Natural killer cell (primary cell): ENCODE measurements at places on chromosomes 4 and X. TPM values are rescaled to one million over a fixed set of nuclear protein-coding genes. Genes with fewer than 3 reads are reported as not detected.
A peak's percentile ranks its signal among the peaks of the same experiment; 100 is the strongest.

GRCh38 chrX:152136312-152136711, 2.1 kb downstream of the MAGEA10 start:
- DNase-seq: no peak
- no peak overlapping the region for H3K4me3 ChIP-seq
- no peak overlapping the region for H3K27ac ChIP-seq
- H3K36me3 ChIP-seq: no peaks in the 10 kb centered on the region

- H3K27me3 ChIP-seq: no peaks in the 10 kb centered on the region
- no peaks in the 10 kb centered on the region for H3K36me3 ChIP-seq
- H3K4me1 ChIP-seq: no peaks in the 10 kb centered on the region
- no peak for DNase-seq
Observed at GRCh38 chr4:86250619-86251018, 109.2 kb downstream of the MAPK10 start.

- H3K36me3 ChIP-seq: no peaks in the 10 kb centered on the region
- no peak overlapping the region for H3K4me3 ChIP-seq
- peaks cover 1% of the 10 kb centered on the region for H3K4me1 ChIP-seq
Observed at GRCh38 chr4:94165256-94165655, 42.4 kb upstream of the SMARCAD1 start.

XAGE1A gene
- not detected for total RNA-seq

DNA sequence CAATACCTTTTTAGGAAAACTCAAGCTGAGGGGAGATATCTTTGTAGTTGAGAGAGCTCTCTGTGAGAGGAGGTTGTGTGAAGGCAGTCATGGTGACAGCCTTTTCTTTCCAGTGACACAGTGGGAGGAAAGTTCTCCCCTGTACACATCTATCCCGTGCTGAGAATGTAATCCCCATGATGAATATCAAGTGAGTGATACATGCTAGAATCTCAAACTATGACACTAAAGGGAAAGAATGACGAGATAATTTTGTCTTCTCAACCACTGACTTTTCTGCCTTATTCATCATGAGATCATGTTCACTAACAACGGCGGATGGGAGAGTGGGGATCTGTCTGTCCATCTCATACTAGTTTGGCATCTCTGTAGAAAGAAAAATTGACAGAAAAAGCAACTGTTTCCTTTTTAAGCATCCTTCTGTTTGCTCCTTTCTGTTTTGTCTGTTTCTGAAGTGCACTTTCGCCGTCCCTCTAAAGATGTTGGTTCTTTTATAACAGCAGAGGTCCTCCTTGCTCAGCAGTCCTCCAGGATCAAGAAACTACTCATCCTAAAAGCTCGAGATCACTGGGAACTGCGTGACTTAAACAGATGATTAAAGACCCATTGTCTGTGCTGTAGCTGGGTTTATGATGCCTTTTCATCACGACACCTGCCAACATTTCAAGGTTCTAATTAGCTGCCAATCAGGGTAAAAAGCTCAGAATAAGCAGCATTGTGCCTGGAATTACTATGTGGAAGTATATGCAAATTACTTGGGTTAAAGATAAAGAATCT, 137.6 kb downstream of the DCK start:
- H3K4me1 ChIP-seq: no peaks in the 10 kb centered on the region
- no peak overlapping the region for H3K27ac ChIP-seq
- no peaks in the 10 kb centered on the region for H3K27me3 ChIP-seq
- H3K36me3 ChIP-seq: no peaks in the 10 kb centered on the region
- no peak overlapping the region for H3K4me3 ChIP-seq
- DNase-seq: no peak

DNA sequence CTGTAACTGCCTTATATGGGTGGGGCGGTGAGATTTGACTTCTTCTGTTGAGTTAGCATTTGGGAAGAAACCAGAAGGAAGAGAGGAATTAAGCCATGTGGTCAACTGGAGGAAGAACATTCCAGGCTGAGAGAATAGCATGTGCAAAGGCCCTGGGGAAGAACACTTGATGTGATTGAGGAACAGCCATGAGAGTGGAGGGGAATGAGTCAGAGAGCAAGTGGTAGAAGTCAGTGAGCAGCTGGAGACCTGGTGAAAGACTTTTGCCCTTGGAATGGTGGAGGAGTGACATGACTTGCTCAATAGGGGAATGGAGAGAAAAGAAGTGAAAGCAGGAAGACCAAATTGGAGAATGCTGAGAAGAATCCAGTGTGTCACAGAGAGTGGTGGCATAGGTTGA, 327.8 kb upstream of the HAND2 start:
- no peak for DNase-seq
- no peaks in the 10 kb centered on the region for H3K36me3 ChIP-seq
- no peak overlapping the region for H3K4me3 ChIP-seq
- H3K27me3 ChIP-seq: no peaks in the 10 kb centered on the region
- H3K27ac ChIP-seq: no peak overlapping the region

TCP11X2 gene
- total RNA-seq: not detected

DNA sequence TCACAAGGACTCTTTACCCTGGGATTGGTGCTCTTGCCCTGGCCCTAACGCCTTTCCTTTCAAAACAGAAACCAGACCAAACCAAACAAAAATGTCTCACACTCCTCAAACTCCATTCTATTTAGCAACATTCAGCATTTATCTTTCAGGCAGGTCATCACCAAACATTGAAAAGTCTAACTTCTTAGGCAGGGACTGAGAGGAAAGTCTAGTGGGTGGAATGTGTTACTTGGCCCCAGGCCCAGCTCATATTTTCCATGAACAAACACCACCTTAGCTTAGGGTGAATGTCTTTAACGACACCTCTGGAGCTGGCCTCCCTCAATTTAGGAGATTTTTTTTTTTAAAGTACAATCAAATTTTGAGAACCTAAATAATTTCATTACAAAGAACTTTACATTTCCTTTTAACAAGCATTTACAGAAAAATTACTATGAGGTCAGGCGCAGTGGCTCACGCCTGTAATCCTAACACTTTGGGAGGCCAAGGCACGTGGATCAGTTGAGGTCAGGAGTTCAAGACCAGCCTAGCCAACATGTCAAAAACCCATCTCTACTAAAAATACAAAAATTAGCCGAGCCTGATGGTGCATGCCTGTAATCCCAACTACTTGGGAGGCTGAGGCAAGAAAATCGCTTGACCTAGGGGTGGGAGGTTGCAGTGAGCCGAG, 10.2 kb upstream of the N4BP2 start:
- H3K4me1 ChIP-seq: no peaks in the 10 kb centered on the region
- no peak for DNase-seq
- H3K36me3 ChIP-seq: no peaks in the 10 kb centered on the region
- H3K27me3 ChIP-seq: no peaks in the 10 kb centered on the region

FOXP3 gene
- total RNA-seq: 0.09 TPM

DNA sequence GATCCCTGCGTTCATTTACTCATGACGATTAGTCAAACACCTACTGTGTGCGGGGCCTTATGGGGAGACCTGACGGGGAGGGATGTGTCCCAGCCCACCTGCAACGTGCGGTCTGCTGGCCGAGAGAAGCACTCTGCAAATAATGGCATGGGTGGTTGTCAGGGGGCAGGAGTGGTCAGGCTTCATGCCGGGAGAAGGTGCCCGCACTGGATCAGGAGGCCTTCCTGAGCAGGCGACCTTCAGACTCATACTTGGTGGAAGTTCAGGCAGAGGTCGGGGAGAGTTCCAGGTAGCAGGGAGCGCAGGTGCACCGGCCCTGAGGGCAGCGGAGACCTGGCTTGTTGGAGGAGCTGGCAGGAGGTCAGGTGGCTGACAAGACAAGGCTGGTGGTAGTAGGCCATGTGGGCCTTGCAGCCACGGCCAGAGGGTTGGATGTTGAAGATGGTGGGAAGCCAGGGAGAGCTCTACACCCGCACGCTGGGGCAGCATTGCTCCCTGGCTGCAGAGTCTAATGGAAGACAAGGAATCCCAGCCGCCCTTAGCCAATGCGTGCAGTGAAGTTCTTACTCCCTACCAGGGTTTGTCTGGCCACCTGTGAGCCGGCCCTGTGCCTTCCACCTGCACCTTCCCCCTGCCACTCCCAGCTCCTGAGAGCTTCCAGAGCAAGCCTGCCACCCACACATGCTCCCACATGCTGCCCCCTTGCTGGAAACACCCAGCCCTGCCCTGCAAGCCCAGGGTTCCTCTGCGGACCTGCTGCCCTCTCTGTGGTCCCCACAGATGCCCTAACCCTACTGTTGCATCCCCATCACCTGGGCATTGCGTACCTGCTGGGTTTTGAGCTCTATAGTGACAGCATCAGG, 97.3 kb downstream of the PSAPL1 start:
- no peak for DNase-seq
- H3K36me3 ChIP-seq: no peaks in the 10 kb centered on the region
- no peaks in the 10 kb centered on the region for H3K27me3 ChIP-seq
- H3K27ac ChIP-seq: no peak overlapping the region

GRCh38 chrX:70454441-70455365, 10.1 kb downstream of the DLG3 start:
- H3K36me3 ChIP-seq: peaks cover 3% of the 10 kb centered on the region
- peak; percentile 83 for DNase-seq
- peak overlapping the region; percentile 47 for H3K4me3 ChIP-seq
- peak overlapping the region; percentile 71 for H3K27ac ChIP-seq
- no peaks in the 10 kb centered on the region for H3K27me3 ChIP-seq

CCKAR gene
- not detected for total RNA-seq

ANTXR2 gene
- 28.3 TPM for total RNA-seq

GPAT3 gene
- 11.3 TPM for total RNA-seq

- H3K27ac ChIP-seq: no peak within 1 kb of the TSS
- H3K4me3 ChIP-seq: no peak within 1 kb of the TSS
- no peaks in the 10 kb centered on the region for H3K36me3 ChIP-seq
- no peak for DNase-seq
- peaks cover 5% of the 10 kb centered on the region for H3K4me1 ChIP-seq
Observed at GRCh38 chrX:19514791-19515614, at the start of gene MAP3K15. Gene MAP3K15 (minus strand): TSS chrX:19515508. CDS start chrX:19515261, 247 bp downstream.

DNA sequence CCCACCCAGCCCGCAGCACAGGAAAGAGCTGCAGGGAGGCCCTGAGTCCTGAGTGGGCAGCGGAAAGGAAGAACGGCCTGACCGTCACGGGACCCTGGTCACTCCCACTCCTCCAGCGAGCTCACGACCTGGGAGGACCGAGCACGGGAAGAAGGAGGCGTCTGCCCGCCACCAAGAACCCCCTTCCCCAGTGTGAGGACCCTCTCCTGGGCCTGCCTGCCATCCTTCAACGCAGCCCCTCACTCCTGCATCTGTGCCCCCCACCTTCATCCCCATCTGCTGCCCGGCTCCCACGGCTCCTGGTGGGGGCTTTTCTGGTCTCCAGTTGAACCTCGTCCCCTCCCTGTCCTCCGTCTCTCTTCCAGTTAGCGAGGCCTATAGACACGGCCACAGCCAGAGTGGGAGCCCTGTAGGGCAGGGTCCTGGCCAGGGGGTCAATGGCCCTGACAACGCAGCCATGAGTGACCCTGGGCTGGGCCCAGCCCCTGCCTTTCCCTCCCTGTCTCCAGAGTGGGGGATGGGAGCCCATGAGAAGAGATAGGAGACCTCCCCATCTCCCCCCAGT, 41.3 kb upstream of the MXD4 start:
- no peak for DNase-seq
- no peak overlapping the region for H3K4me3 ChIP-seq
- H3K36me3 ChIP-seq: no peaks in the 10 kb centered on the region
- no peaks in the 10 kb centered on the region for H3K27me3 ChIP-seq

- DNase-seq: no peak
- H3K36me3 ChIP-seq: no peaks in the 10 kb centered on the region
- H3K4me3 ChIP-seq: no peak overlapping the region
- H3K27ac ChIP-seq: no peak overlapping the region
- no peaks in the 10 kb centered on the region for H3K4me1 ChIP-seq
Observed at GRCh38 chr4:54082168-54082567, 17.8 kb upstream of the CHIC2 start.

GRCh38 chr4:10959586-10959985, 275.0 kb upstream of the CLNK start:
- no peaks in the 10 kb centered on the region for H3K36me3 ChIP-seq
- H3K27ac ChIP-seq: no peak overlapping the region
- peaks cover 5% of the 10 kb centered on the region for H3K4me1 ChIP-seq
- H3K4me3 ChIP-seq: no peak overlapping the region

DNA sequence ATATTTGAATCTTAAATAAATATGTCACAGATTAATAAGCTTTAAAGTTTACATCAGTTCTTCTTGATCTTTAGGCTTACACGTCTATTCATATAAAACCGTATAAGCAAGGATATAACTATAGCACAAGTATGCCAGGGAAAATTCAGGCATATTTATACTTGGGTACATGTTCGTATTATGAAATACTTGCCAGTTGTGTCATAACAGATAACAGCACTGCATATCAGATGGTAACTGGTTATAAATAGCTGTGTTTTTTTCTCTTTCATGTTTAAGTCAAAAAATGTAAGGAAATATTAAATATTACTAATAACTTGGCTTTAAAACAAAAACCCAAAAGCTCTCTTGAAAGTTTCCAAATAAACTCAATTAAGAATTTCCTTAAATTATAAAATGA, 17.5 kb downstream of the BRWD3 start:
- H3K4me1 ChIP-seq: no peaks in the 10 kb centered on the region
- no peaks in the 10 kb centered on the region for H3K27me3 ChIP-seq
- no peak for DNase-seq
- H3K4me3 ChIP-seq: no peak overlapping the region

- peaks cover 5% of the 10 kb centered on the region for H3K36me3 ChIP-seq
- H3K27ac ChIP-seq: no peak overlapping the region
- no peak overlapping the region for H3K4me3 ChIP-seq
- no peaks in the 10 kb centered on the region for H3K4me1 ChIP-seq
Observed at GRCh38 chrX:136858007-136858756, 22.3 kb downstream of the RBMX start.

TRO gene
- 4.3 TPM for total RNA-seq

AKAP14 gene
- not detected for total RNA-seq

- no peaks in the 10 kb centered on the region for H3K4me1 ChIP-seq
- no peak for DNase-seq
- no peak overlapping the region for H3K4me3 ChIP-seq
- H3K36me3 ChIP-seq: no peaks in the 10 kb centered on the region
Observed at GRCh38 chr4:131248314-131248713, 1900.8 kb upstream of the PCDH10 start.
